Fibroblast of skin of scalp (primary cell): ENCODE measurements at places on chromosomes 11 and 22.

DNA sequence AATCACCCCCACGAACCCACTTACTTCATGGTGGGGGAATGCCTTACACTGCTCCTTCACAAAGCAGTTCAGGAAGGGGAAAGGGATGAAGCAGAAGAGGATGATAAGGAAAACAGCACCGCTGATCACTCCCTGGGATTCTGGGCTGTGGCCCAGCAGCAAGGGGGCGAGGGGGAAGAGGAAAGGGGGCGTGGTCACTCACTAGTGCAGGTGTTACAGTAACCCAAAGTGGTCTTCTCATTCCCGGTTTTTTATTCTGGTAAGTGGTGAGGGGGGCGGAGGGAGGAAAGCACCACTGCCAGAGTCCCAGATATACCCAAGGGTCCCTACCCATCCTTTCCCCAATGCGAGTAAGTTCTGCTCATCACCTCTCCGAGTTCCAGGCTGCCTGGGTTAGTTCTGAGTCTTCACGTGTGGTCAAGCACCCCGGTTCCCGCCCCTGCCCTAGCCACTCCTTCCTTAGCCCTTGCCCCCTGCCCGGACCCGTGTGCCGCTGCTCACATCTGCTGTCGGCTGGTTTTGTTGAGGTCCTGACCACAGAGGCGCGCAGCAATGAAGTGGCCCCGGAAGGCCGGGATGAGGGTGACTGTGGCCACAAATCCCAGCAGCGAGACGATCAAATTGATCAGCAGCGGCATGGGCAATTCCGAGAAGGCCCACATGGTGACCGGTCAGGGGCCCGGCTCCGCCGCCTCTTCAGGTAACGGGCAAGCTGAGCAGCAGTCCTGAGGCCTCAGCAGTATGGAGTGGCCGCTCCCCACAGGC, 477 bp downstream of the DPAGT1 start:
- DNase-seq, result no peak

DNA sequence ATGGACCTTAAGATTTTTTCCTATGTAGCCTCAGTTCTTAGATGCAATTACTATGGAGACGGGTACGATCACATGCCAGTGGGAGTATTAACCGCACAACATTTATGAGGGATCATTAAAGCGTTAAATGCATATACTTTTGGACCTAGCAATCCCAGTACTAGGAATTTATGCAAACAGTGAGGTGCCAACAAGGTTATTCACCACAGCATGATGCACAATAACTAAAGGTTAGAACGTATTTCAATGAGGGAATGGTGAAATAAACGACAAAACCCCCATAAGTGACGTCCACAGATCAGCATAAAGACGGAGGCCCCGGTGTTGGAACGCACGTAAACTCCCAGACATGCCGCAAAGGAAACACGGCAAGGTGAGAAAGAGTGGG, 539 bp downstream of the SIRT3 start:
- no peak for DNase-seq

GRCh38 chr11:115806056-115806455, 301.8 kb upstream of the CADM1 start:
- no peak for DNase-seq

DNA sequence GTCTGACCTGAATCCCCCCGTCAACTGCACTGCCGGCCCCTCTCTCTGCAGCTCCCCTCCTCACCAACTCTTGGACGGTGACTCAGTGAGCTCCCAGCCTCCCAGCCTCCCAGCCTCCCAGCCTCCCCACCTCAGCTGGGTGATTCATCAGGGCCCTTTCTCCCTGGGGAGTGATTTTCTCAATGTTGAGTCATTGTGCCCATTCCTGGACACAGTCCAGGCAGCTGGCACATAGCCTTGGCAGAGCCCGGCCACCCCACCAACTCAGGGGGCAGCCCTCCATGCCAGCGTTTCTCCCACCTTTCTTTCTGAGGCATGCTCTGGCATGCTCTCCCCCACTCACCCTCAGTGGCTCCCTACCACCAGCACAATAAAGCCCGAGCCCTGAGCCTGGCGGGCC, 30.7 kb downstream of the PDE2A start:
- peak; percentile 41 for DNase-seq

DNA sequence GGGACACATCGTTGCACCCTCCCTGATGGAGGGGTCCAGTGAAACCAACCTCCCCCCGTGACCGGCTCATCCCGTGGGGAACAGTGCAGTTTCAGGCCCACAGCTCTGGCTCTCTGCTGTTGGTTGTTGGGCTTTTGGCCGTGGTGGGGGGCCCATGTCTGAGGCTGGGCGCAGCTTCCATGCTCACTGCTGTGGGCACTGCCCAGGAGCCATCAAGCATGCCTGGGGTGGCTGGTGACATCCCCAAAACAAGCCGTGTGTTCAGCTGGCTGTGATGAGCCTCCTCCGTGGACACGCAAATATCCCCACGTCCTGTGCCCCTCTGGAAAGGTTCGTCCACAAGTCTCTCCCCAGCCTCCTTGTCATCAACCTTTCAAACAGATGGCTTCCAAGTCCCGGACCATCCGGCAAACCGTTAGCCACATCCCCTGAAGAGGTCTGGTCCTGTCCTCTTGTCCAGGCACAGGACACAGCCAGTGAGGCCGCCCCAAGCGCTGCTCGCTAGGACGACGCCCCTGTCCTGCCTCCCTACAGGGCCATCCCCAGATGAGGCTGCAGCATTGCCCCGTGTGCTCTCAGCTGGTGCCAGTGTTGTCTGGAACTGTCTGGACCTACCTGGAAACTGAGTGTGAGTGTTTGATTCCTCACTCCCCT, 29.4 kb upstream of the BRSK2 start:
- no peak for DNase-seq

GRCh38 chr11:86570020-86570419, 102.4 kb downstream of the ME3 start:
- no peak for DNase-seq

- no peak for DNase-seq
Measured at GRCh38 chr11:122146475-122146874, 30.5 kb upstream of the BLID start.

DNA sequence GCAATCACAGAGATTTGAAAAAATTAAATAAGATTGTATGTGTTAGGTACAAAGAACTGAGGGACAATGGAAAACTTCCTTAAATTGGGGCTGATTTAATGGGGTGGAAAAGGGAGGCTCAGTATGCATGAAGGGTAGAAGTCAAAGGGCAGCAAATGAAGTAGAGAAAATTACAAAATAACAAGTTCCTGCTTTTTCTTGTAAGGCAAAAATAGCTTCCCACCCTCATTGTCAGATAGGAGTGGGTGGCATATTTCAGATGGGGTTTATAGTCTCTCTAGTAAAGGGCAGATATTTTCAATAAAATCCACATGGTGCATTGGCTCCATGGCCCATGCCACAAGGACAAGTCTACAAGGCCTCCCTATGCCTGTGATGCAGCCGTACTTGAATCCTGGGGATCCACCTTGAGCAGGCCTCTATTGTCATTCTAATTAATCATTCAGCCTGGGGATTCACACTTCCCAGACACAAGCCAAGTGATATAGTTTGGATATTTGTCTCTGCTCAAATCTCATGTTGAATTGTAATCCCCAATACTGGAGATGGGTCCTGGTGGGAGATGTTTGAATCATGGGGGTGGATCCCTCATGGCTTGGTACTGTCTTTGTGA, 36.7 kb upstream of the SESN3 start:
- DNase-seq, result no peak
